ENCODE measurements at places on chromosomes 1 and 21. TPM values are rescaled to one million over a fixed set of nuclear protein-coding genes. Genes with fewer than 3 reads are reported as not detected.

DNA sequence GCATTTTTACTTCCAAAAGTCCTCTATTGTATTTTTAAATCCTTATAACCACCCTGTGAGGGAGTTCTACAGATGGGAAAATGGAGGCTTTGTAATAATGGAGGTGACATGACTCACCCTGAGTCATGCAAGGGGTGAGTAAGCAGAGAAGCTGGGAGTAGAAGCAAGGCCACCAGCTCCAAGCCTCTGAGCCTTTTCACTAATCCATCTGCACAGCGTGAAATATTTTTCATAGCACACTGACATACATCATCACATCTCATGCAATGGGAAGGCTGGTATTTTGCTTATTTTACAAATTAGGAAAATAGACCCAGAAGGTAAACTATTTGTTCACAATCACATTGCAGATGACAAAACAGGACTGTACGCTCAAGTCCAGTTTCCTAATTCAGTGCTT lies 96.9 kb downstream of the KCNH1 start:
- no peak for DNase-seq

DNA sequence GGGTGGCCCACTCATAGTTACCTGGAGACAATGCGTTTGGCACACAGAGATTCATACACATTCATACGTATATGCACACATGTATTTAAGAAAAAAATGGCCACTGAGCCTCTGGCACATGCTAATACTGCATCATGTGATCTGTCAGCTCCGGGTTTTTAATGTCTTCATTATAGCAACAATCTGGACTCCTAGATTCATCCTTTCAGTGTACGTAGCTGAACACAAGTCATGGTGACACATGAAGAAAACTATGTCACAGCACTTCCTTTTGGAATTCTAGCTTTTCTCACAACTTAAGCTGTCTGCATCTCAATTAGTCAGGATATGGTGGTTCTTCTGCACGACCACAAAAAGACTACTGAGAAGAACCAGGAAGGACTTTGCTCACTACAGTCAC lies 24.7 kb downstream of the HSF2BP start:
- DNase-seq = no peak

GRCh38 chr1:41648230-41648629 lies 163.7 kb upstream of the EDN2 start:
- DNase-seq = no peak

DNA sequence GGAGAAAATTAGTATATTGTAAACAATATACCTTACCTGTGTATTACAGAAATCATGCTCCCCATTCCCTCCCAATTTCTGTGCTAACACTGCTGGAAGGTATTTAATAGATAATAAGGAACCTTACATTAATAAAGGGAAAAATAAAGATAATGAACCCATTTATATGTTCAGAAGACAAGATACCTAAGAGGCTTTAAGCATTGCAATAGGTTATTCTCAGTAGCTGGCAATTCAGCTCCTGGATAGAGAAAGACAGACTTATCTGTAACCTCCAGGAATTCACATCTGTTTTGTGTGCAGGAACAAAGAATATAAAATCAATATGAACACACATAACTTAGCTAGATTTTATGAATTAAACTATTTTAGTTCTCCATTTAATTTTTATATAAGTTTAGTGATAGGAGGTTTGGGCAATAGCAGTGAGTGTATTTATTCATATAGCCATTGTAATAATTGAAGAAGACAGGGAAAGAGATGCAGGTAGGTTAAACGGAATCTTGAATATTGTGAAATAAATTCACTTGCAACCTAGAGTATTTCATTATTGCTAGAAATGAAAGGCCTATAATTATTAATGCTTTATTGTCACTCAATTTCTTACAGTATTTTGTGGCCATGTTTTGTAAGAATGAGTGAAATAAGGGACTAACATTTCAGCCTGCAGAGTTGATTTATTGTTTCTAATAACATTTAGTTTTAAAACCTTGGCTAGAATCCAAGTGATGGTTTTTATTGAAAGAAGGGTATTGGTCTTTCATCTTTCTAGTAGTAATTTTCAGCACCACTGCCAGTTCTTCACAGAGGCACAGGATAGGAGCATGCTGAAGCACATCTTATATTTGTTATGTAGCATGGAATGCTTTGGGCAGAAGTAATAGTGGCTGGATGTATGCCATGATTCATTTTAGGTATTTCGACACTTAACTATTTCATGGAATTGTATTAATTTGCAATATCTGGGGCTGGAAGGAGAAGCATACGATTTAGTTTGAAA lies 1.5 kb downstream of the XPR1 start:
- DNase-seq = no peak

DNA sequence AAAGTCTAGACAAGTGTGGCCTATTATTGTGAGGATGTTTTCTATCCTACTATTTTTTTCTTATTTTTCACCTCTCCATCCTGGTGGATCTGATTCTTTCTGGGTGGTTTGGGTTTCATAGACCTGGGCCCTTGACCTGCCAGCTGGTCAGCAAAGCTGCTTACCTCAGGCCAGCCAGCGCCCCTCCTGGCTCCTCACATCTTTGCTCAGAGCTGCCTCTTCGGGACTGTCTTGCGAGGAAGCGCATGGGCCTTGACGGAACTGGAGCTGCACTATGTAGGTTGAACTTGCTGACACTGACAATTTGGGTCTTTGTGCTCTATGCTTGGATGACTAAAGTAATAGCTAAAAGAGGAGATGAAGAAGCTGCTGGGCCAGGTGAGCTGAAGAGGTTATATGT lies 138.5 kb upstream of the SYT6 start:
- no peak for DNase-seq

The KPRP gene
- total RNA-seq = not detected

Data from neural crest cell (in vitro differentiated cells).